Activated CD4-positive, alpha-beta T cell treated with anti-CD3 and anti-CD28 coated beads, Interleukin-10, Interleukin-2, amounts not matched to agents 100 ng/mL and 50 ng/mL, durations not matched to agents 16 hours and 8 hours (primary cell): ENCODE measurements at places on chromosomes 12 and 14.

- no peak for DNase-seq
Measured at GRCh38 chr14:68793734-68794129, 865 bp upstream of the ZFP36L1 start.

- DNase-seq: no peak
Measured at GRCh38 chr14:103641161-103641560, 12.2 kb downstream of the KLC1 start.

- DNase-seq: no peak
Measured at GRCh38 chr14:67411370-67411769, 595 bp downstream of the PLEK2 start.

- DNase-seq: no peak
Measured at GRCh38 chr14:99713972-99714371, 29.9 kb downstream of the CYP46A1 start.

GRCh38 chr14:88975926-88976325 is 151.5 kb downstream of the TTC8 start:
- no peak for DNase-seq

DNA sequence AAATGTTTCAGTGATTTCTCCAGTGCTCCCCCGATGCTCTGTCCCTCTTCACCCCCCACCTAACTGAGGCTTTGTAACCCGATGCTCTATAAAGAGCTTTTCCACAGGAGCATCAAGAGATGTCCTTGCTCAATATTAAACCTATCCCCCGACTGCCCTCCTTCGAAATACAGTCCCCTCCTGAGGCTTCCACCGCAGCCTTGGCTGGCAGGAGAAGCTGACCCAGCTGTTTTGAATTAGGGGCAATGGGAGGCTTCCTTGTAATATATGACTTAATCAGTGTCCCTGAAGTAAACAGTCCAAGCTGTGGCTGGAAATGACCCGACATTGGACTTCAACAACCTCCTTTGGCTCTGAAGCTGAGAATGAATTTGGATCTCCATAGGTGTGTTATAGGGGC is 62.4 kb downstream of the TMEM30B start:
- DNase-seq: no peak

DNA sequence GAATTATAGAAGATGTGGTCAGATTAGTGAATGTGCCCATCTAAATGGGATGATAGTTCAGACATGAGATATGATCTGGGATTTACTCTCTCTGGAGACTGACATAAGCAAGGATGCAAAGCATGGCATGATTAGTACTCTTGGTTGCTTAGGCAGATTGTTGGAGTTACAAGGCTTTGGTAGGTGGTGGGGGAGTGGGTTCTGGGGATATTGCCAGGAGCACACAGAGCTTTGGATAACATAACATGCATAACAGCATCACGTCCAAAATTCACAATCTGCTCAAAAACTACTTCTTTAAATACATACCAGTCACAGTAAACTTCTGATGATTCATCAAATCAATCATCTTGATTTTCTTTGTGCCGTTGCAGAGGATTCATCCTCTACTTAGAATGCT is 287.4 kb downstream of the ACSS3 start:
- DNase-seq: no peak

- no peak for DNase-seq
Measured at GRCh38 chr12:24460506-24460905, 488.4 kb downstream of the BCAT1 start.

GRCh38 chr12:107178776-107179175 is 85.4 kb upstream of the CRY1 start:
- DNase-seq: no peak

DNA sequence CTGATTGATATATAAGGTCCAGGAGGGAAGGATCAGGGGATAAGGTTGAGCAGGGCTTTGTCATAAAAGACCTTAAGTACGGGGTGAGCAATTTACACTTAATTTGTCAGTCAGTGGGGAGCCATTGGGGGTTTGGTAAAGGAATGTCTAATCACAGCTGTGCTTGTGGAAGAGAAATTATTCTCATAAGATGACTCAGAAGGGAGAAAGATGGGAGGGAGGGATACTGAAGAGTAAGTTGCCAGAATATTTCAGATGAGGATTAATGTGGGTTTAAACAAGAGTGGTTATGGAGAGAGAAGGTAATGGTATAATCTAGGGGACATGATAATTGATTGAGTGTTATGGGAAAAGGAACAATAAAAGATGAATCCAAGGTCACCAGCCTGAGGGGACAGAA is 500.1 kb upstream of the CCDC196 start:
- no peak for DNase-seq

GRCh38 chr12:93624595-93625294 is 52.3 kb downstream of the SOCS2 start:
- peak; percentile 23 for DNase-seq

DNA sequence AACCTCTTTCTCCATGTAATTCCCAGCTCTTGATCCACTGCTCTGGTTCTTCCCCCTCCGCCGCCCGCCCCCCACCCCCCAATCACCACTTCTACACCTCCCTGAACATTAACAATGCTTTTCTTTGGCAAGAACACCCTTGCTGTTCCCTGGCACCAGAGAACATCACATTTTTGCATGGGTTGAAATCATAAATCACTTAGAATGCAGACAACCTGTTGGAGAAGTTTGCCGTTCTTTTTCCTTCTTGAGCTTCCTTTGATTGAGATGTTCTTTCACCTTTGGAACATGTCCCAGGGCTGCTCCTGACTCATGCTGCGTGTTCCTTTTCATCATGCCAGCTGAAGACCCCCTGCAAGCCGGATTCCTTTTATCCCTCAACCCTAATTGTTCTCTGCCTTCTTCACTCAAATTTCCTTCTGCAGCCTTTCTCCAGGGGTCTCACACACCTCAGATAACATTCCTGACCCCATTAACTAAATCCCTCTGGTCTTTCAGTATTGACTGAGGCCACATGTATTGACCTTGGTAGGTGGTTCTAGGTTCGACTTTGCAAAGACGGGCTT is 294.1 kb upstream of the TMPO start:
- DNase-seq: no peak

DNA sequence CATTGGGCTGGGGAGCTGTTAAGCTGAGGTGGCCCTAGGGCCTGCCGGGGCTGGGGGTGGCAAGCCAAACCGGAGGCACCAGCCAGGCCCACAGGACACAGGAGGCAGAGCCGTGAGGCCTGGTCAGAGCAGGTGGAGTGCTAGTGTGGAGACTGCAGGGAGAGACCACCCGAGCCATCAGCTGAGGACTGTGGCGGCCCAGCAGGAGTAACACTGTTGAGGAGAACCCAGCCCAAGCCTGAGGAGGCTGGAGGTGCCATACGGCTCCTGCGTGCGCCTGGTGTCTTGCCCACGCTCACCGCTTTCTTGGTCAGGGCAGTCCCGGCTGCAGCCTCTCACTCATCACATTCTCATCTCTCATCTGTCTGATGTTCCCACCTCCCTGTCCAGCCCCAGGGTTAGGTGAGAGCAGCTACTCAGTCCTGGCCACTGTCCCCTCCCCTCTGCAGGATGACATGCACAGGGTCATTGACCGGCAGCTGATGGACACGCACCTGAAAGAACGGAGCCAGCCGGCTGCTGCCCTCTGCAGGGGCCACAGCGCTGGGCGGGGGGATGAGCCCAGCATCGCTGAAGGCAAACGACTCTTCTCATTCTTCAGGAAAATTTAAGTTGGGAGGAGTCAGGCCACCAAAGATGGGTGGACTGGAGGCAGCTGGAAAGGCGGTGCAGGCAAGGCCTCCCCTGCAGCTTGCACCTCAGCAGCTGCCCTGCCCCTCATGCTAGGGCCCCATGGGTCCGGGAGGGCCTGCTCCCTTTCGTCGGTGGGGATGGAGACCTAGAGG is 23.8 kb downstream of the RAB35 start:
- no peak for DNase-seq

- DNase-seq: no peak
Measured at GRCh38 chr12:110874351-110874750, 27.6 kb downstream of the CCDC63 start.

DNA sequence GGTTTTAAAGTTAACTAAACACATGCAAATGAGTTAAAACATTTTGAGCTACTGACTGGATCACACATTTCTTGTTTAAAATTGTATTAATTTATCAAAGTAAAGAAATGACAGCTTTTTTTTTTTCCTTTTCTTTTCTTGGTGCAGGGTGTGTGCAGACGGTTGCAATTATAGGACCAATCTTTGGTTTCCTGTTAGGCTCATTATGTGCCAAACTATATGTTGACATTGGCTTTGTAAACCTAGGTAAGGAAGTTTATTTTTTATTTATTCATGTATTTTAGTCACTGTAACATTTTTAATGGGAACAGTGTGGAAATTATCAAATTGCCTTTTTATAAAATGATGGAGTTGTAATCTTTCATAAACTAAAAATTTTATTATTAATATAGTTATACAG is 21.9 kb downstream of the SLCO1C1 start:
- no peak for DNase-seq

DNA sequence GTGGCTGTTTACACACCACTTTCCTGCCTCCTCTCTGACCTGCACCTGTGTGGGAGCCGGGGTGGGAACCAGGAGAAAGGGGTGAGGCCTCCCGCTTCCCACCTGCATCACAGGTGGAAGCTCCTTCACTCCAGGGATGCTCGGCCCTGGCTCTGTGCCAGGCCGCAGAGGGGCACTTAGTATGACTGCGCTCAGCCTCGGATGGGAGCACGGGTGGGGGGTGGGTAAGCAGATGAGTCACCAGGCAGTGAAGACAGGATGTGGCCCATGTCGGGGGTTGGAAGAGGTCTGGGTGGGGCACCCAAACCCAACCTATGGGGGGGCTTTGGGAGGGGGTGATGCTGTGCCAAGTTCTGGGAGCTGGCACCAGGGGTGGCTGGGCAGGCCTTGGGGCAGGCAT is 7.4 kb upstream of the CYP46A1 start:
- DNase-seq: no peak

- no peak for DNase-seq
Measured at GRCh38 chr14:78245238-78245637, 75.1 kb downstream of the NRXN3 start.

DNA sequence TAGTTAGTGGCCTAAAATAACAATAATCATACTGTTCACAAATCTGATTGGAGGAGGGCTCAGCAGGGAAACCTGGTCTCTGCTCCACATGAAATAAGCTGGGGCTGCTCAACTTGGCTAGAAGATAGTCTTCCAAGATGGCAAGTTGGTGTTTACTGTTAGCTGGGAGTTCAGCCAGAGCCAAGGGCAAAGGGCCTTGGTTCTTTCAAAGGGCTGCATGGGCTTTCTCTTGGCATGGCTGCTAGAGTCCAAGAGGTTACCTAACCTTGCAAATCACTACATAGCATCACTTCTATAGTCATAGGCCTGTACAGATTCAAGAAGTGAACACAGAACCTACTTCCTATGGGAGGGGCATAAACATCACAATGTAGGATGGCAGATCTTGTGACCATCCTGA is 7.1 kb downstream of the EXOC5 start:
- no peak for DNase-seq

DNA sequence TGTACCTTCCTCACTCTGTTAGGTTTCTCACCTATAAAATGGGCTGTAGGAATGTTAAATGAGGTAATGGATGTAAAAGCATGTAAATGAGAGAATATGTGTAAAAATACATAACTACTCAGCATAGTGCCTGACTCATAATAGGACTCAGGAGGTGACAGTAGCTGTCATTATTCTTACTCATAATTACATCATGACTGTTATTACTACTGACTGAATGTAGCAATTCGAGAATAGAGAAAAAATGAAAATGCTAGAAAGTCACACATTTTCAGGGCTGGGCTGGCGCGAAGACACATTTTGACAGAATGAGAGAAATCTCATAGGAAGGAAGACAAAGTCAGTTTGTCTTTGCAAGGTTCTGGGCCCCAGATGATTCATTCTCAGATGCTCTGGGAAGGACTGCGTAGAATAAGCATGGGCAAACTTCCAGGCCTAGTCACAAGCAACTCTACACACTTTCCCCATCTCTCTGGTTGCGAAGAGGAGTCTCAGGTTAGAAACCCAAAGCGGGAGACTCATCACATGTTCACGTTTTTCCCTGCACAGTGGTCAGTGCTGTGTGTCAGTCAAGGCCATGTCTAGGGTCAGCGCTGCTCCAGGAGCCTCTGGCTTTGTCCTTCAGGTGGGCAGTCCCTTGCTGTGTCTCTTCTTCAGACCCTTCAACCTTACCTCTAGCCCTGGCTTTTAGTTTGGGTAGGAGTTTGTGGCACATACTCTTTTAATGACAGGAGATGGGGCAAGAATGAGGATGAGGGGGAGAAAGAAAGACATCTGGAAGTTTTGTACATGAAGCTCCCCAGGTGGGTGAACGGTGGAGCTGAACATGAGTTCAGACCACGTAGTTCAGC is 8.4 kb downstream of the GPRC5A start:
- peak; percentile 93 for DNase-seq

- no peak for DNase-seq
Measured at GRCh38 chr12:115004470-115005146, 320.6 kb upstream of the TBX3 start.

- no peak for DNase-seq
Measured at GRCh38 chr12:120099738-120100137, 16.8 kb downstream of the RAB35 start.

DNA sequence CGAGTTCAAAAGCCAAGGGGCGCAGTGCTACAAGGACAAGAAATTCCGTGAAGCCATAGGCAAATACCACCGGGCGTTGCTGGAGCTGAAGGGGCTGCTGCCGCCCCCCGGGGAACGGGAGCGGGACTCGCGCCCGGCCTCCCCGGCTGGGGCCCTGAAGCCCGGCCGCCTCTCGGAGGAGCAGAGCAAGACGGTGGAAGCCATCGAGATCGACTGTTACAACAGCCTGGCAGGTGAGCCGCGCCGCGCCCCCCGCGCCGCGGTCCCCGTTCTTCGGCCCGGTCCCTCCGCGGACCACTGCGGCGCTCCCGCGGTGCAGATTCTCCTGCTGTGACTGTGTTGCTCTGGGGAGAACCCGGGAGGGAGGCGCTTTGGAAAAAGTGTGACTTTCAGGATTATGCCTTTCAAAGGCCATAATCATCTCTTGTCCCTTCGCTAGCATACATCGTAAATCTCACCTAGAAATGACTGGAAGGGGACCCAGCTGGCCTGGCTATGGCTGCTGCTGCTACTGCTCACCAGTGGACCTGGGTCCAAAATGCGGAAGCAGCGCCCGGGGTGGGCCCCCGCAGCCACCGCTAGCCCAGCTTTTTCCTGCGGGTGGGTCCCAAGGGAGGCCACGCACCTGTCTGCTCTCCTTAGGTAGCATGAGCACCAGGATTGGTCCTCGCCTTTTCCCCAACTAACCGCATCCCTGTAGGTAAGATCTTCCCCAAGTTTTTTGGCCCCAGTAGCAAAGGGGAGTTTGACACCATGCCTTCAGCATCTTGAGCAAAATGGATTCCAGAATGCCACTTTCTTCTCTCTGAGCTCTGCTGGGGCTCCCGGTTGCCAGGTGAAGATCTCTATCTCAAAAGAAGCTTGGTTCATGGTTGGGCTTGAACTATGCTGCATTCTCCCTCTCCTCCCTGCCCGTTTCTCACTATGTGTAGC is 853 bp downstream of the TTC9 start:
- no peak for DNase-seq

GRCh38 chr12:41277100-41277945 is 89.2 kb downstream of the PDZRN4 start:
- peak; percentile 18 for DNase-seq

DNA sequence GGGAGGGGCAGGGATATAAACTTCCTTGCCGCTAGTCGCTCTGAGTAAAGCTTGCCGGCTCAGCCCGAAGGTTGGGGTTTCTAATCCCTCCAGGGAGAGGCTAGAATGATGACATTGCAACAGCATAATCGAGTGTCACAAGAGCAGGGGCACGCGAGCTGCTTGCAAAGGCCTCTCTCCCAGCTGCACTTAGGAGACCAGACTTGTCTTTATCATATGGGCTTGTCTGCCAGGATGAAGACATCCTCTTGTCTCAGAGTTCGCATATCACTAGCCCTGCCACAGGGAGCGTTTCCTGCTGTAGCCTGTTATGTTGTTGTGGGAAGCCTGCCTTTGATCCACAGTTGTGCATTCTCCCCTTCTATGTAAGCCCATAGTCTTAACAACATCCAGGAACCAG is 180.0 kb downstream of the ESR2 start:
- DNase-seq: no peak
